ENCODE measurements at places on chromosomes 6 and 20.

- no peak for DNase-seq
These were observed 49.6 kb downstream of the RIOK1 start for GRCh38 chr6:7439228-7439627.

GRCh38 chr6:136085370-136086115 is 164.6 kb downstream of the MTFR2 start:
- DNase-seq = no peak

- DNase-seq = no peak
These were observed 165.7 kb upstream of the RREB1 start for GRCh38 chr6:6942091-6942490.

DNA sequence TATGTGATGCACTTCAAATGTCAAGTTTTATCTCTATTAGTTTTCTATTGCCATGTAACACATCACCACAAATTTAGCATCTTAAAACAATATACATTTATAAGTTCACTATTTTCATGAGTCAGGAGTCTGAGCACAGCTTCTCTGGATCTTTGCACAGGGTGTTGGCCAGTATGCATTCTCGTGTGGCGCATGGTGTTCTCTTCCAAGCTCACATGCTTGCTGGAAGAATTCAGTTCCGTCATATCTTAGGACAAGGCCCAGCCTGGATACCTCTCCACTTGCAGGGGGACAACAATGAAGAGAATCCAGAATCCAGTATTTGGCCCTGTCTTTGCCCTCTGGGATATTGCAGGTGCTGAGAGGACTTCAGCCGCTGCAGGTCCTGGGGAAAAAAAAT is 51.0 kb upstream of the ECI2 start:
- no peak for DNase-seq

DNA sequence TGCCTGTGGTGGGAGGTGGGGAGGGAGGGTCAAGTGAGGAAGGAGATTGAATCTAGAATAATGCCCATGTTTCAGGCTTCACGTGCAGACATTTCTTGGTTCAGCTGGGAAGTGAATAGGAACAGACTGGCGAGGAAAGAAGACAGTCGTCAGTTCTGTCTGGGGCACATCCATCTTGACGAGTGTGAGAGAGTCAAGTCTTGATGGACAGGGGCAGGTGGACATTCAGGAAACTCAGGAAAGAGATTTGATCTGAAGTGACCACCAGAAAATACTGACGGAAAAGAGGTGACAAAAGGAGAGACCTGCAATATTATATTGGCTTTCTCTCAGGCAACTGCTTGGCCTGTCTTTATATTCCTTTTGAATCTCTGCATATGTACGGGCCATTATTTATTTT is 68.6 kb downstream of the ESR1 start:
- DNase-seq = no peak

DNA sequence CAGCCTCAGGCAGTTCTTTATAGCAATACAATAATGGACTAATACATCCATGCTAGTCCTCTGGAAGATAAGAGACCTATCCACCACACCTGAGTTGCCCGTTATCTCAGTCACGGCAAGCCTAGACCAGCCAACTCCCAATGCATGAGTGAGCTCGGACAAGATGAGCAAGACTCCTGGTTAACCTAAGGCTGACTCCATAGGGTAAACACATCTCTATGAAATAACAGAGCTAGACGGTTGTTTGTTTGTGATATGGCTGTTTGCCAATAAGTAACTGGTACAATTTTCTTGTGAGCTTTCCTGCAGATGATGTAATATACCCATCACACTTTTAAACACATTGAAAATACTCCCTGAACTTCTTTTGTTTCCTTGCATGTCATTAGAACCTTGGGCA is 70.6 kb upstream of the PHACTR1 start:
- no peak for DNase-seq

GRCh38 chr6:6751619-6752023 is 163.1 kb downstream of the LY86 start:
- no peak for DNase-seq

- no peak for DNase-seq
These were observed 91.8 kb upstream of the AGPAT4 start for GRCh38 chr6:161365633-161366032.

DNA sequence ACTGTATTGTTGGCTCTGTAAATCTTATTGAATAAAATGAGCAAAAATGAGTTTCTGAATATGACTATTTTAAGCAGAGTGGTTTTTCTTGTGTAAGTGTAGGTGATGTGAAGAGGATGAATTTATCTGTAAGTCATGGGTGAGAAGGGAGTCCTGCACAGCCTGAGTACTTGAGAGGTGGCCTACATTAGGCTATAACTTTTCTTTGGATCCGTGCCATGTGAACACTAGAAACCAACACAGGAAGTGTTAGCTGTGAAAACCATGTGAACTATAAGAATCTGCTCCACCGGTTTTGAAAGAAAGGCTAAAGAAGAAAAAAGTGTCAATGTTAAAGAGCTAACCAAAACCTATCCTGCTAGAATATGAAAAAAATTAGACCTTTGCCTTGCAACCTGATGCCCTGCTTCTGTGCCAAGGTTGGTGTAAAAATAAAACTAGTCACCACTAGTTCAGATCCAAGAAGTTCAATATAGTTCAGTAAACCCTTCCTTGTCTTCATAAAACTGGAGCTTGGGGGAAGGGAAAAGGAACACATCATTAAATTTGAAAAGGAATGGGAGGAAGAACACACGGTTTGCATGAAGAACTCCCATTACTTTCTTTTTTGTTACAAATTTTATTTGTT is 21.3 kb downstream of the PLCB1 start:
- DNase-seq = no peak

DNA sequence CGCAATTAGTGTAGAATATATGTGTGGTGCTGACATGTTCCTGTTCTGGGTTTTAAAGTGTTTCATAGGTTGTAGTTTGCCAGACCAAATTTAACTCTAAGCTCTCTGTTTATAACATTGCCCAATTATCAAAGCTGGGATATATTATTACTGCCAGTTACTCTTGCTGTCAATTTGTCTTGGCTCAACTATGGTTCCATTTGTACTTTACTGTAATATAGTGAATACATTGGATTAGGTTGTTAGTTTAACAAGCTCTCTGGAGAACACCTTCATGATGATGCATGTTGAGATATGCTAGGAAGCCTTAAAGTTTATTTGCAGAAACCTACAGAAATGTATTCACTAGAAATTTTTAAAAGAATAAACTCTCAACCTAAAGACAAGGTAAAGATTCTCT is 259.6 kb downstream of the ZFAND3 start:
- DNase-seq = no peak

DNA sequence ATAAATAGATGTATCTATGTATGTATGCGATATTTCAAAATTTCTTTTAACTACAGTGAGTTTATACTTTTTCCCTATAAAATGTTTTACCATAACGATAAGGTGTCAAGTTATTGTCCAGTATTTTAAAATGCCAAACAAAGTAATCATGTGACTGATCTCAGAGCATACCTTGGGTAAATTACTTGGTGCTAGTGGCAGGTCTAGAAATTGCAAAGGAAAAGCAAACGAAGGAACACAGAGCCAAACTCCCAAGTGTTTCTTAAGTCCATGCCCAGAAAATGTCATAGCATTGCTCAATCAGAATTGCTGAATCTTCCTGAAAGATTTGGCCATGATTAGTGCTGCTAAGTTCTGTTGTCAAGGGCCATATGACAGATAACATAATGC is 77.5 kb downstream of the CAP2 start:
- no peak for DNase-seq

DNA sequence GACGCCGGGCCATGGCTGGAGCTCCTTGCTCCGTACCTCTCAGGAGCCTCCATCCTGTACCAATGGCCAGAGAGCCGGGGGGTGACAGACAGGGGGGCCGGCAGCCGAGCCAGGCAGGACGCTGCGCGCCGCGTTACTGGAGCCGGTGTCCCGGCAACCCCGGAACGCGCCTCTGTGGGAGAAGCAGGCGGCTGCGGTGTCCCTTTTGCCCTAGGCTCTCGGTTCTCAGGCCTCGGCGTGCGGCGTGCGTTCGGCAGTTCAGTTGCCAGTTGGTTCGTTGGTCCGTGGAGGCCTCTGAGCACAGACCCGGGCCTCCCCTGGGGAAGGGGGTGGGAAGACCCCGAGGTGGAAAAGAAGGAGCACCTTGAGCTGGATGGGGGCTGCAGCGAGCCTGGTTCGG is at the start of gene SPATS1:
SPATS1 (plus strand) TSS at position 162 of the 400 bp plus-strand sequence. CDS start 446 bp downstream, outside the sequence.
- DNase-seq = no peak

DNA sequence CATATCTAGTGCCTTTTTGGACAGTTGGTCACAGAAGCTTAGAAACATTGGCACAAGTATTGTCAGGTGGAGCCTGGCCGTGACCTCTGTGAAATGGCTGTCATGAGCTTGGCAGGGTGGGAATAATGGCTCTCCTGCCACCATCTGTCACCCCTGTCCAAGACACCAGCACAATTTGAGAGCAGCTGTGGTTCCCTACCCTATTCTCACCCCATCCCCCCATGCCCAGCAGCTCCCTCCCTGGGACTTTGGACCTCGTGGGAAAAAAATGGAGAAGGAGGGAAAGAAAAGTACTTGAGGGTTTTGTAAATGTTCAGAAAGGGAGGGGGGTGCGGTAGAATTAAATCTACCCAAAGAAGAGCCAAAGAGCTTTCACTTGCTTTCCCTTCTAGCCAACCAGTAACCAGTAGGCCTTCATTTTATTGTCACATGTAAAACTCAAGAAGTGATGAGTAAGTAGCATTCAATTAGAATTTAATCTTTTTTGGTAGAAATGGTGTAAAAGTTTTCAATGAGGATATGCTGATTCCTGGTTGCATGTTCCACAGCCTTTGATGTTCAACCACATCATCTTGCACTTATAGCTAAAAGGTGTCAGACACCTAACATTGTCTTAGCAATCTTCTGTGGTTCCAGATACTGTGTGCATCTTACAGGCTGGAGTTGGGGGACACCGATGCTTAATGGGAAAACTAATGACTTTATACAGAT is 263.5 kb upstream of the TAB2 start:
- DNase-seq = no peak

- no peak for DNase-seq
These were observed 226.8 kb downstream of the UST start for GRCh38 chr6:148973538-148974208.

GRCh38 chr6:39338397-39338796 is 15.9 kb upstream of the KCNK16 start:
- DNase-seq = no peak

GRCh38 chr20:44762466-44763140 is 16.9 kb downstream of the KCNK15 start:
- DNase-seq = no peak

- no peak for DNase-seq
These were observed 7.9 kb upstream of the ARMC12 start for GRCh38 chr6:35728683-35729678.

DNA sequence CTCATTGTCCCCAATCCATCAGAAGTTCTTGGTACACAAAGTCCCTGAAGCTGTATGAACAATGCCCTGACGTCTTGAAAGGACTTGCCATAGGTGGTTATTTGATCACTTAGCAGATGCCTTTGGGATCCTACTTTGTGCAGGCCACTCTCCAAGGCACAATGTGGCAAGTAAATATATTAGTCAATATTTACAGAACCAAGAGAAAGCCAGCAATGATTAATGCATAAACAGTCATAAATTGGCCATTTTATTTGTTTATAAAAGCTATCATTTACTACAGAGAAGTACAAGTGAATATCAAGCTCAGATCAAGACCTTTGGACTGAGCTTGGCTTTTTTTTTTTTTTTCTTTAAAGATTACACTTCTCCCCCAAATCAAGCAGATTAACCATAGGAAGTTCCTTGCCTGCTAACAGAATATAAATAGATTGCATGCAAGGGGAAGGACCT is 161.8 kb downstream of the MTHFD1L start:
- no peak for DNase-seq

DNA sequence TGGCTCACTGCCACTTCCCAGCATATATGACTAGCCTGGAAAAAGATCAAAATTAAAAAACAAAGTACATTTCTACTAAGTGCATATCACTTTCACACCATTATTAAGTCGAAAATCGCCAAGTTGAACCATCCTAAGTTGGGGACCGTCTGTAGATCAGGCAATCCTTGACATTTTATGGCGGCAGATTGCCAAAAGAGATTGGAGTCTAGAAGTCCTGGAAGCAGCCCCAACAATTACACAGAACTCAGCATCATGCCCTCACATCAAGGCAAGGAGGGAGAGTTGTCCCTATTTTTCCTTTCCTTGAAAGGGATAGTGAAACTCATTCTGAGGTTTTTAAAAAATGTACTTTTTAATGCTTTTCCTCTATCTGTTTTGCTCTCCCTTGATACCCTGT is 30.7 kb downstream of the SLC22A3 start:
- DNase-seq = no peak

DNA sequence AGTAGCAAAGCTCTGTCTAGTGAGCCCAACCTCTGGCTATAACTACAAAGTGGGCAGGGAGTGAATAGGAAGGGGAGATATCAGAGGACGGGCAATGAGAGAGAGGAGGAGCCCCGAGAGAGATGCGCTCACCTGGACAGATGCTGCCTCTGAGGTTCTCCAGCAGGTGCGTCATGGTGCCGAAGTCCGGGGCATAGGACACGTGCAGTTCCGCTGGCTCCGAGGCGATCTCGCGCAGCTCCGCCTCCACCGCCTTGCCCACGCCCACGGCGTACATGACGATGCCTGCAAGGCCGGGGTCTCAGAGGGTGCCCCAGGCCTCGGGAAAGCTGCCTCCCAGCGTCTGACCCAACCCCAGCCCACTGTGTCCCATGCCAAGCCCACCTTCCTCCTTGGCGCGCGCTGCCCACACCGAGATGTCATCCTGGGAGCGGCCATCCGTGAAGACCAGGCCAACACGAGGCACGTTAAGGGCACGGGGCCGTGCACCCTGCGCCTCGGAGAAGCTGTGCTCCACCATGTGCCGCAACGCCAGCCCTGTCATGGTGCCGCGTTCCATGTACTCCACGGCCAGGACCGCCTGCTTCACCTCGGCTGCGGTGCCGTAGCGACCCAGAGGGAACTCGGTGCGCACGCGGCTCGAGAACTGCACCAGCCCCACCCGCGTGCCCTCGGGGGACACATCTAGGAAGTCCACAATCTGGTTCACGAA is 8.7 kb upstream of the RBPJL start:
- DNase-seq = no peak

DNA sequence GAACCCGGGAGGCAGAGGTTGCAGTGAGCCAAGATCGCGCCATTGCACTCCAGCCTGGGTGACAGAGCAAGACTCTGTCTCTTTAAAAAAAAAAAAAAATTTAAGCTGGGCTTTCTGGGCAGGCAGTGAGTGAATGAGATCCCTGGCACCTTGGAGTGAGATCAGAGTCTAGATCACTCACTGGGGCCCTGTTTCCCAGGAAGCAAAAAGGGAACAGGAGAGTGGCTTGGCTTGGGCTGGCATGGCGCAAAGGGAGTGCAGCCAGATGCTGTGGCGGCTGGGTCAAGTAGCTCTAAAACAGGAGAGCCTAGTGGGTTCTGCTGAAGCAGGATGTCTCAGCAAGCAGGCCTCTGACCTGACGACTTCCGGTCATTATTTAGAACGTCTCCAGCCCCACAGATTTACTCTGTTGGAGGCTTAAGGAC is 10.4 kb downstream of the PLCG1 start:
- no peak for DNase-seq

GRCh38 chr20:46774236-46774635 is 64.8 kb downstream of the SLC2A10 start:
- DNase-seq = no peak

GRCh38 chr6:72218125-72218524 is 331.8 kb downstream of the RIMS1 start:
- DNase-seq = no peak
